A673 (cell line): ENCODE measurements at places on chromosomes 13 and 19. TPM values are rescaled to one million over a fixed set of nuclear protein-coding genes. Genes with fewer than 3 reads are reported as not detected.

- DNase-seq: no peak
Observed at GRCh38 chr13:40535345-40535836, 131.1 kb downstream of the FOXO1 start.

Gene MISP3
- 0.26 and 0.61 TPM in 2 replicates for total RNA-seq

DNA sequence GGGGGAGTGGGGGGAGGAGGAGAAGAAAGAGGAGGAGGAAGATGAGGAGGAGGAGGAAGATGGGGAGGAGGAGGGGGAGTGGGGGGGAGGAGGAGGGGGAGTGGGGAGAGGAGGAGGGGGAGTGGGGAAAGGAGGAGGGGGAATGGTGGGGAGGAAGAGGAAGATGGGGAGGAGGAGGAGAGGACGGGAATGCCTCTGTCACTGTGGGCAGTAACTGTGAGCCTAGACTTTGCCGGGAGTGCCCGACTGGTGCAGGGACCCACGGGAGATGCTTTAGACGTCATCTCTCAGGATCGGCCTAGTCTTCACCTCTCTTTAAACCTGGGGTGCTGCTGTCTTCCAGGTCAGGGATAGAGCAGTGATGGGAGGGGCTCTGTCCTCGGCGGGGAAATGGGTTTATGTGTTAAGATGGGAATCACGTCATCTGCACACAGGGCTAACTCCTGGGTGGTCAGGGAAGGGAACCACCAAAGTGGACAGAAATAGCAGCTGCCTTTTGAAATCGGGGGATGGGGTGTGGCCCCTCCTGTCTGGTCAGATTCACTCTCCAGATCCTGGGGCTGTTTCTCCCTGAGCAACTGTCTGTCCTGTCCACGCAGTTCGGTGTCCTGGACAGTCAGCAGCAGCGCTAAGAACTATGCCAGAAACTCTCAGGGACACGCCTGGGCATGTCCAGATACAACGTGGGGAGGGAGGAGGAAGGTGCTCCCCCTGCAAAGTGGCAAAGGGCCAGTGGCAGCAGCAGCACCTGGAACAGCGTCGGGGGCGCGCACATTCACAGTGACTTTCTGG, 26.9 kb downstream of the GAS6 start:
- peak; percentile 29 for DNase-seq

- no peak for DNase-seq
Observed at GRCh38 chr13:84279166-84279565, 396.9 kb upstream of the SLITRK1 start.

GRCh38 chr13:33752597-33752996, 65.4 kb upstream of the RFC3 start:
- DNase-seq: no peak

DNA sequence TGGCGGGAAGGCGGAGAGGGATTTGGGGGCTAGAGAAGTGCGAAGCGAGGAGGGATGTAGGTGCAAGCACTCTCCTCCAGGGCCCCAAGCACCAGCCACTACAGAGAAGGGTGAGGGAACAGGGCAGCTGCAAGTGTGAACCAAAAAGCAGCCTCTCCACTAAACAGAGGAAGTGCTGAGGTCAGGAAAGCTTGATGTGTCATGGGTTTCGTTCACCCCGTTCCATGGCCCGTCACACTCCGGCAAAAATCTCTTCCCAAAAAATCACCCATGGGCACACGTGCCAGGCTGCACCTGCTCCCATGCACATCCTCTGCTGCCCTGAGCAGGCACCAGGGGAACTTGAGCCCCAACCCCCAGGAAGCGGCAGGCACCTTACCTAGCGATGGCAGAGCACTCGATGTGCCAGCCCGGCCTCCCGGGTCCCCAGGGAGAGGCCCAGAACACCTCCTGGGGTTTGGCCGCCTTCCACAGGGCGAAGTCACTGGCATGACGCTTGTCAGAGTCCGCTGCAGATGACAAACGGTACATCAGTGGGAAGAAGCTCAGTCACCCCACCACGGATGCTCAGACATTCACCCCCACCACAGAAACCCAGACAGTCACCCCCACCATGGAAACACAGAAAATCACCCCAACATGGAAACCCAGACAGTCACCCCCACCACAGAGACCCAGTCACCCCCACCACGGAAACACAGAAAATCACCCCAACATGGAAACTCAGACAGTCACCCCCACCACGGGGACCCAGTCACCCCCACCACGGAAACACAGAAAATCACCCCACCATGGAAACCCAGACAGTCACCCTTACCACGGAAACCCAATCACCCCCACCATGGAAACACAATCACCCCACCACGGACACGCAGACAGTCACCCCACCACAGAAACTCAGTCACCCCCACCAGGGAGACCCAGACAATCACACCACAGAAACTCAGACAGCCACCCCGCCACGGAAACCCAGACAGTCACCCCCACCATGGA, 29.0 kb downstream of the CARS2 start:
- no peak for DNase-seq

GRCh38 chr19:13526552-13526951, 20.3 kb upstream of the CACNA1A start:
- DNase-seq: peak; percentile 47

Gene POU4F1
- 12.6 and 16.8 TPM in 2 replicates for total RNA-seq

Gene EBI3
- 1.5 and 2.0 TPM in 2 replicates for total RNA-seq

Gene THSD8
- total RNA-seq: 45.2 and 53.4 TPM in 2 replicates

Gene ZNF527
- total RNA-seq: 5.2 and 5.8 TPM in 2 replicates

- no peak for DNase-seq
Observed at GRCh38 chr13:103406967-103407366, 340.8 kb upstream of the SLC10A2 start.

DNA sequence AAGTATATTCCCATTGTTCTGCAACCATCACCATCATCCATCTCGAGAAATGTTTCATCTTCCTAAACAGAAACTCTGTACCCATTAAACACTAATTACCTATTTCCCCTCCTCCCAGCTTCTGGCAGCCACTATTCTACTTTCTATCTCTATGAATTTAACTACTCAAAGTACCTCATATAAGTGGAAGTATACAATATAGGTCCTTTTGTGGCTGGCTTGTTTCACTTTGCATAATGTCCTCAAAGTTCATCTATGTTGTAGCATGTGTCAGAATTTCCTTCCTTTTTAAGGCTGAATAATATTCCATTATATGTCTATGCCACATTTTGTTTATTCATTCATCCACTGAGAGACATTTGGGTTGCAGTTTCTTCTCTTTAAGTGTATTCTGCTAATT, 159.4 kb downstream of the KCNRG start:
- no peak for DNase-seq

DNA sequence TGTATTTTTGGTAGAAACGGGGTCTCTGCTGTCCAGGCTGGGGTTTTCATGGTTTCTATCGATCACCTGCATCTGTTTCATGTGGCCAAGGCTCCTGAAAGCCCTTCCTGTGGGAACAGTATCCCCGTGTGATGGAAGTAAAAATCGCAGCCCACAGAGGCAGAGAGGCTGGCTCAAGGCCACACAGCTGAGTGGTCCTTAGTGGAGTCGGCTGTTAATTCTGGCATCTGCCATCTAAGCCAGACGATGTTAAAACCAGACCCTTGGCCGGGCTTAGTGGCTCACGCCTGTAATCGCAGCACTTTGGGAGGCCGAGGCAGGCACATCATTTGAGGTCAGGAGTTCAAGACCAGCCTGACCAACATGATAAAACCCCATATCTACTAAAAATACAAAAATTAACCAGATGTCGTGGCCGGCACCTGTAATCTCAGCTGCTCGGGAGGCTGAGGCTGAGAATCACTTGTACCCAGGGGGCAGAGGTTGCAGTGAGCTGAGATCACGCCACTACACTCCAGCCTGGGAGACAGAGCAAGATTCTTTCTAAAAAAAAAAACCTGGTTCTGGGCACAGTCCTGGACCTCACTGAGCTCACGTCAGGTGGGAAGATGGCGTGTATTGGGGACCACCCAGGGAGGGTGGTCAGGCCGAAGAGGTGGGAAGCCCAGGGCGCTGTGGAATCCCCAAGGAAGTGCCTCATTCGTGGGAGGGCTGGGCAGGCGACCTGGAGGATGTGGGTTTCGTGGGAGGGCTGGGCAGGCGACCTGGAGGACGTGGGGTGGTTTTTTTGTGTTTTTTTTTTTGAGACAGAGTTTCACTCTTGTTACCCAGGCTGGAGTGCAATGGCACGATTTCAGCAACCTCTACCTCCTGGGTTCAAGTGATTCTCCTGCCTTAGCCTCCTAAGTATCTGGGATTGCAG, 18.5 kb upstream of the MISP start:
- no peak for DNase-seq

DNA sequence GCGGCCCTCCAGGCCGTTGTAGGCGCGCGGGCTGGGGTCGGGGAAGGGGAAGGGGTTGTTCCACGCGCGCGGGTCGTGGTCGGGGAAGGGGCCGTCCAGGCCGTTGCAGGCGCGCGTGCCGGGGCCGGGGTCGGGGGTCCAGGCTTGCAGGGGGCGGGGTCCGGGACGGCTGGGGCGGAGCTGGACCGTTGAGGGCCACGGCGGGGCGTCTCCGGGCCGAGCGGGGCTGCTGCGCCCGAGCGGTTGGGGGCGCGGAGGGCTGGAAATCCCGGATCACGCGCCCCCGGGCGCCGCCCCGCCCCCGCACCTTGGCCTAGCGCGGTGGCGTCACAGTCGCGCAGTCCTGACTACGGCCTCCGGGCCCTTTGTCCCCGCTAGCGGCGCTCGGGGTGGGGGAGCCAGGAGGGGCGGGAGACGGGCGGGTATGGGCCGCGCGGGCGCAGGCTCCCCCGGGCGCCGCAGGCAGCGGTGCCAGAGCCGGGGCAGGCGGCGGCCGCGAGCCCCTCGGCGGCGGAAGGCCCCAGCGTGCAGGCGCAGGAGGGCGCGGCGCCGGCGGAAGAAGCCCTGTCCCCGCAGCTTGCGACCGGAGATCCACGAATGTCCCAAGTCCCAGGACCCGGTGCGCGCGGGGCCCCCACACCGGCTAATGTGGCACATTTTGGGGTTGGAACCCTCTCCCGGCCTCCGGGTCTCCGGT, 665 bp downstream of the GPX4 start:
- DNase-seq: peak; percentile 88

- DNase-seq: no peak
Observed at GRCh38 chr13:28817204-28817603, 2.9 kb upstream of the MTUS2 start.

DNA sequence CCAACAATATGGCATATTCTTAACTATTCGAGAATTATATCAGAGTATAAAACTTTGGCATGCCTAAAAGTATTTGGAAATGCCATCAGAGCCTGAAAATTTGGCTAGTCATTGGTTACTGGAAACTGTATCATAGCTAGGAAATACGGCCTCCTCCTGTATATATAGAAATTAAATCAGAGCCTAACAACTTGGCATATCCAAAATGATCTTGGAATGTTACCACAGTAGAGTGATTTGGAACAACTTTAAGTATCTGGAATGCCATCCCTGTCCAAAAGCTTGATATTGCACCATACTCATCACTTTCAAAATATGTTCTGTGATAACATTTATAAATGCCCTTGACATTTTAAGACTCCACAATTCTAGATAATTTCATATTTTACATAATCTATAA, 335.8 kb downstream of the SLITRK1 start:
- no peak for DNase-seq

Gene A1BG
- 15.2 and 18.2 TPM in 2 replicates for total RNA-seq

GRCh38 chr19:47095476-47096099, 18.0 kb downstream of the ZC3H4 start:
- DNase-seq: no peak

DNA sequence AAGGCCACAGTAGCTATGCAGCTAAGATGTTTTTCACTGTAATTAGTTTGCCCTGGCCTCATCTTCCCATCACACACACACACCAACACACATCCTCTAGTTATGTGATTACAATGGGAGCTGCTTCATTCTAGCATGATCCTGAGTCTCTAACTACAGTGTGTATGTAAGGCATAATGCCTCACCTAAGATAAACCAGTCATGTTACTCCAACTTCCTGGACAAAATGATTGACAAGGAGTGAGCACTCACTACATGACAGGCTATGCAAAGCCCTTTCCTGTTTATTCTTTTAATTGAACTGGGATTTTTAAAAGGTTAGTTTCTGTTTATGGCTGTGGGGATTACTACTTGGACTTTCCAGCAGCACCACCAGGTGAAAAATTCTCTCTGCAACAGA, 400.8 kb upstream of the ATXN8OS start:
- no peak for DNase-seq

- no peak for DNase-seq
Observed at GRCh38 chr19:661427-662196, 1.4 kb downstream of the RNF126 start.

Gene OR7D2
- not detected in 2 replicates for total RNA-seq

GRCh38 chr19:10896851-10897526, 25.6 kb downstream of the CARM1 start:
- no peak for DNase-seq

GRCh38 chr19:1236576-1236975, 1.2 kb downstream of the CBARP start:
- DNase-seq: no peak

GRCh38 chr19:7509625-7510024, 6.3 kb upstream of the ZNF358 start:
- DNase-seq: no peak

Gene ZNF563
- total RNA-seq: 0.15 and 0.26 TPM in 2 replicates

- peak; percentile 54 for DNase-seq
Observed at GRCh38 chr19:45800070-45800553, 7.5 kb upstream of the DMWD start.

GRCh38 chr13:108980237-108980636, 350.8 kb downstream of the MYO16 start:
- DNase-seq: no peak

- no peak for DNase-seq
Observed at GRCh38 chr13:39282400-39282972, 244.2 kb downstream of the NHLRC3 start.

GRCh38 chr13:49569993-49570689, 15.2 kb downstream of the RCBTB1 start:
- DNase-seq: no peak

Gene FBXO27
- total RNA-seq: 0.33 and 0.45 TPM in 2 replicates

DNA sequence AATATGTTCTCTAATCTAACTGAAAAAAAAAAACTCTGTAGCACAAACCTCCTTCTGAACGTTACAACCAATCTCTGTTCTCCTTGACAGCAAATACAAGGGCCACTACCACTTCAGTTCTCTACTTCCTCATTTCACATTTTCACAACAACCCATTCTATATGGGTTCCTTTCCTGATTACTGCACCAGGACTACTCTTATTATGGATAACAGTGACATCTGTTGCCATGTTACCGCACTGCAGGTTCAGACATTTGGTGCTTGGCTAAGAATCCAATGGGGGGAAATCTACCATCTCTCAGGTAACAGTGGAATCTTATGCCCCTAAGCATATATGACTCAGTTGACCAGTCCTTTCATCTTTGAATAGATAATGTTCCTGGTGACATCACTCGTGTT, 11.6 kb upstream of the FPR3 start:
- peak; percentile 37 for DNase-seq

- DNase-seq: no peak
Observed at GRCh38 chr13:77831866-77832265, 86.8 kb downstream of the EDNRB start.

DNA sequence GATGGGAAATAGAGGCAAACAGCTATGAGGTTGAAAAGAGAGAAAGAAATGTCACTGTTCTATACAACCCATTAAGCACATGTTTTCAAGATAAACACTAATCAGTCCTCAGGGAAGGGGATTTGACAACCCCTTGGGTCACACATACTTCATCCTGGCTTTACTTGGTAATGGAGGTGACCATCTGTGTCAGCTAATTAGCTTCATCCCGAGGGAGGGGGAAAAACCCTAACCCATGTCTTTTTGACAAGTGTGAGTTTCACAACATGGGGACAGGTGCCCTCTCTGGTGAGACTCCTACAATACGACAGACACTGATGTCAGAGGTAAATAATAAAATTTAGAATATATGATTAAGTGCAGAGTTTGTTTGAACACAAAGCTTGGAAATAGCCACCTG, 43.1 kb downstream of the ZNF611 start:
- DNase-seq: no peak

GRCh38 chr13:93690139-93690538, 463.5 kb downstream of the GPC6 start:
- peak; percentile 40 for DNase-seq

- peak; percentile 59 for DNase-seq
Observed at GRCh38 chr19:926589-927350, 935 bp downstream of the ARID3A start.
